Suprapubic skin (tissue), 4 donors: ENCODE measurements at places on chromosomes 2 and 18. TPM values are rescaled to one million over a fixed set of nuclear protein-coding genes. Genes with fewer than 3 reads are reported as not detected.

DNA sequence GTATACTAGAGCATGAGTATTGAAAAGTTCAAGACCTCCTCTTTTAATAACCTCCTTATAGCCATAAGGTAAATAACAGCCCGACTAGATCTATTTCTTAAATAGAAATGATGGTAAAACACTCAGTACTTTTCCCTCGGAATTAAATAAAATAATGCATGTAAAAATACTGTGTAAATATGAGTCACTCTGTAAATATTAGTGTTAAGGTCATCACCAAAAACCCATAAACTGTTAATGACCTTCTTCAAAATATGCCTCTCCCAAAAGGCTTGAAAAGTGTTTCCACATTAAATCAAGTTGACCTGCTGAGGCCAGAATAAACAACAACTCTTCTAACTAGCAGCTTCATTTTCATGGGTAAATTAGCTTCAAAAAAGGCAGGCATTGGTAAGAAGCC lies 25.3 kb upstream of the BZW1 start:
- H3K4me1 ChIP-seq = peaks cover 21% of the 10 kb centered on the region
- no peaks in the 10 kb centered on the region for H3K36me3 ChIP-seq
- DNase-seq = no peak
- no peak overlapping the region for H3K4me3 ChIP-seq
- H3K27me3 ChIP-seq = no peaks in the 10 kb centered on the region

- H3K27me3 ChIP-seq = peaks cover 3% of the 10 kb centered on the region
- DNase-seq = no peak
- no peak overlapping the region for H3K27ac ChIP-seq
- H3K4me1 ChIP-seq = no peaks in the 10 kb centered on the region
Observed at GRCh38 chr2:216318521-216318874, 53.8 kb downstream of the MARCHF4 start.

DNA sequence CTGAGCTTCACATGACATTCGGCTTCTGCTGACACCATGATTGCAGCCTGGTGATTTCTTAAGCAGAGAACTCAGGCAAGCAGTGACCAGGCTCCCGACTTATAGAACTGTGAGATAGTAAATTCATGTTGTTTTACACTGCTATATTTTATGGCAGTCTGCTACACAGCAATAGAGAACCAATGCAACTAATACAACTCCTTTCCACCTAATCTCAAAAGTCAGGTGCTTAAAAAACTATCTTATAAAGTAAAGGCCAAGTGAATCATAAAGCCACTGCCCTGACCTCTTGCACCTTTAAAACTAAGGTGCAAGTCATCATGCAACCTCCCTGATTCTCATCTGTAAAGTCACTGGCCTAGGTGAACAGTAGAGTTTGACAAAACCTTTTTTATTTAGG lies 95.3 kb upstream of the GLS start:
- no peak overlapping the region for H3K4me3 ChIP-seq
- H3K4me1 ChIP-seq = peaks cover 17% of the 10 kb centered on the region
- no peaks in the 10 kb centered on the region for H3K36me3 ChIP-seq
- H3K27me3 ChIP-seq = no peaks in the 10 kb centered on the region

DNA sequence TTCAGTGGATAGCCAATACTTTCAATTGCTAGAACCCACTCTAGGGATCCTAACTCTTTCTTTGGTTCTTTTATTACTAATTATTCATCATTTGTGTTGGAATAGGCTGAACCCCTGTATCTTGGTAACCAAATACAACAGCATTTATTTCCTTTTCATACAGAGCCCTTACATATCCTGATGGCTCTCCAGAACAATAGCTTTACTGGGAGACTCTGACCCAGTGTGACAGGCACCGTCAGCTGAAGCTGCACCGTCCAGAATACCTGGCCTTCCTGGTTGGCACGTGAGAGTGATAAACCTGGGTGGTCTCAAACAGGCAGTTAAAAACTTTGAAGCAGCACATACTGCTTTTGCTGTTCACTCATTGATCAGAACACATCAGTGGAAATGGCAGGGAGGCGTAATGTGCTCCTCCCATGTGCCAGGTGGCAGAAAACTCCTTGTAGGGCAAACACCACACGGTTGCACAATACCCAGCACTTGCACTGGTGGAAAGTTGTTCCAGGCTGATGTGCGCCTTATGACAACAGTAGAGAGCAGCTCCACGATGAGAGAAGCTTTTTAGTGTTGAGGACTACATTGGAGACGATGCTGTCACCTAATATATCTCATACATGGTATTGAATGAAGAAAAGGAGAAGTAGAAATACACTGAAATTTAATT lies 456.2 kb downstream of the PARD3B start:
- H3K27ac ChIP-seq = no peak overlapping the region
- no peak overlapping the region for H3K4me3 ChIP-seq
- H3K27me3 ChIP-seq = no peaks in the 10 kb centered on the region
- no peaks in the 10 kb centered on the region for H3K36me3 ChIP-seq
- H3K4me1 ChIP-seq = no peaks in the 10 kb centered on the region
- no peak for DNase-seq

The ELOA2 gene
- total RNA-seq = not detected
